ENCODE measurements at places on chromosomes 6 and 20.

- no peak for DNase-seq
Observed at GRCh38 chr20:10609770-10610169, 64.0 kb downstream of the JAG1 start.

DNA sequence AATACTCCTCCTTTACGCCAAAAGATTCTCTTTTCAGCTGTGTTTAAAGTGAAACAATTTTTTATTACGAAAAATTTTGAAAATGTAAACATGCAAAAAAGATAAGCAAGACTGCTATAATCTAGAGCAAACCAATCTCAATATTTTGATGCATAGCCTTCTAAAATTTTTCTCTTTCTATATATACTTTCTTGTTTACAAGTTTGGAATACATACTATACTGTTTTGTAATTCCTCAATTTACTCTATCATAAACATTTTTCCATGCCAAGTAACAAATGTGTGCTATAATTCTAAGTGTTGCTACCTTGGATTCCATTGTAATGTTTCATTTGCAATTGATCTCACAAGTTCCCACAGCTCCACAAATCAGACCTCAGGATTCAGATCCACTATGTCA is 43.1 kb upstream of the KIF16B start:
- DNase-seq, result no peak

GRCh38 chr6:45001663-45002062 is 326.5 kb upstream of the RUNX2 start:
- no peak for DNase-seq

- DNase-seq, result peak; percentile 56
Observed at GRCh38 chr6:33407132-33407718, 3.6 kb upstream of the PHF1 start.

- no peak for DNase-seq
Observed at GRCh38 chr20:62433658-62434497, 6.5 kb upstream of the RBBP8NL start.

Data from kidney tubule cell (primary cell).